Hematopoietic multipotent progenitor cell treated with erythropoietin and hydrocortisone succinate and interleukin-3 and kit ligand, for 4 days (in vitro differentiated cells): ENCODE measurements at places on chromosomes 5 and 9.
A peak's percentile ranks its signal among the peaks of the same experiment; 100 is the strongest.

DNA sequence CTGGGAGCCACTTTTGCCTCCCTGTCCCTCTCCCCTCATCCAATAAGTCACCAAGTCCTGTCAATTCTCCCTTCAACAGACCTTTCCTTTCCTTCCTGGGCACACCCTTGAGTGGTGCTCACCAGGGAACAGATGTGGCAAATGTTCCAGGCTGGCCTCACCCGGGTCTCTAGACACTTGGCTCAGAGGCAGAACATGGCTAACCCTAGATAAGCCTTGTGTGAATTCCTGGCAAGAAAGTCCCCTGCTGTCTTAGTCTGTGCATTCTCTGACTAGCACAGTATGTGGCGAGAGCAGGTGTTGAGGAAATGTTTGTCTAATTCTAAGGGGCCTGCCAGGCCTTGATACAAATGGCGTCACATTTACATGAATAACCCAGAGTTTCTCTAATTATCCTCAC, 41.2 kb upstream of the PTGS1 start:
- peak; percentile 78 for DNase-seq

- DNase-seq = no peak
These were observed 31.0 kb downstream of the CYSTM1 start for GRCh38 chr5:140205952-140206351.

DNA sequence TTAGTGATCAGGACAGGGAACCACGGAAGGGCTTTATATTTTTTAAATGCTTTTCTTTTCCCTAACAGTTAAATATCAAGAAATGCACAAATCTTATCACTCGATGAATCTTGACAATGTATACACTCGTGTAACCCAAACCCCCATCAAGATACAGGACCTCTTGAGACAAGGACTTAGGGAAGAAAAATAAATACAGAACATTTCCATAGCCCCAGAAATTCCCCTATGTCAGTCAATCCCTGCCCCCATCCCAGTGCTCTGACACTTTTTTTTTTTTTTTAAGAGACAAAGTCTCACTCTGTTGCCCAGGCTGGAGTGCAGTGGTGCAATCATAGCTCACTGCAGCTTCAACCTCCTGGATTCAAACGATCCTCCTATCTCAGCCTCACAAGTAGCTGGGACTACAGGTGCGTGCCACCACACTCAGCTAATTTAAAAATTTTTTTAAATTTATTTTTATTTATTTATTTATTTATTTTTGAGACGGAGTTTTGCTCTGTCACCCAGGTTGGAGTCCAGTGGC, 2.7 kb downstream of the SPINK4 start:
- DNase-seq = no peak

DNA sequence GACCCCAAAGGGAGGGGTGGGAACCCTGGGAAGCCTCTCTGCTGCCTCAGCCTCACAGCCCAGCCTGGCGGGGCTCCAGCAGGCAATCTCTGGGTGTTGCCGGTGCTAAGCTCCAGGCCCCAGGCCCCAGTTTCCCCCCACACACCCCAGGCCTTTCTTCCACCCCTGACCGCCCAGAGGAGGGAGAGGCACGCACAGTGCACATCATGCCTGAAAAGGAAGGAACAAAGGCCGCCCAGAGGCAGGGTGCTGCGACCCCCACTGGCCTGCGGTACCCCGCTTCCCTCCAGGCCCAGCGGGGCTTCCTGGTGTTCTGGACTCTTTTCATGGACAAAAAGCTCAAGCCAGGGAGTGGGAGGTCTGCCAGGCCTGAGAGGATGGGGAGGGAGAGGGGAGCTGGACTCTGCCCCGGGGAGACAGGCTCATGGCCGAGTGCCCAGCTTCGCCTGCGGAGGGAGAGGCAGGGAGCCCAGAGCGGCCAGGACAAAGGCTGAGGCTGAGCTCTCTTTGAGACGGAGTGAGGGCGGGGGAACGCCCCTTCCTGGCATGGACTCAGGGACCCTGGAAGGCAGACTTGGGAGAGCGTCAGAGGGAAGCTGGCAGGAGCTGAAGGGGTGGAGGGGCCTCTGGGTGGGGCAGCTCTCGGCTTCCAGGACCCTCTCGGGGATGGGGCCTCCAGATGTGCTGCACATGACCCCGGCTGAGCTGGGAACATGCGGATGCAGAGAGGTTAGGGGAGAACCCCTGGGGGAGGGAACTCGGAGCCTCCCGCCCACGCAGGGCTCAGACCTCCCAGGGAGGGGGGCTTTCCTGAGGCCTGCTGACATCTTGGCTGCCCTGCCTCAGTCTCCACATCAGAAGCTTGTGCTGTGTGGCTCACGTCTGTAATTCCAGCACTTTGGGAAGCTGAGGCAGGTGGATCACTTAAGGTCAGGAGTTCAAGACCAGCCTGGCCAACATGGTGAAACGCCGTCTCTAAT, 1.8 kb upstream of the ENTPD2 start:
- no peak for DNase-seq

GRCh38 chr9:126423142-126423915, 96.7 kb downstream of the MVB12B start:
- DNase-seq = peak; percentile 29

DNA sequence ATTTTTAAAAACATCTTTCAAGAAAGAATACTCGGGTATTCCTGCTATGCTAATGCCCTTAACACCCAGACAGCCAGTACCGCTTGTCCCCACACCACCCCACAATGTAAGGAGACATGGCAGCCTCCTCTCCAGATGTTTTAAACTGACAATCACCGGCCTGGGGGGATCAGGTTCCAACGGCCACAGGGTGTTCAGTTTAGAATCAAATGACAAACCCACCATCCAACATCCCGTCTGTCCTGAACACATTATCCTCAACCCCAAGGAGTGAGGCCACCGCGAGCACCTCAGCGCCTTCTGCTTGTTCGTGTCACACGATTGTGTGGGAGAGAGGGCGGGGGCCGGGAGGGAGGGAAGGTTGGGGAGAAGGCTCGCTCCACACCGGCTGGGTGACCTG, 152.8 kb downstream of the PAX5 start:
- DNase-seq = no peak

DNA sequence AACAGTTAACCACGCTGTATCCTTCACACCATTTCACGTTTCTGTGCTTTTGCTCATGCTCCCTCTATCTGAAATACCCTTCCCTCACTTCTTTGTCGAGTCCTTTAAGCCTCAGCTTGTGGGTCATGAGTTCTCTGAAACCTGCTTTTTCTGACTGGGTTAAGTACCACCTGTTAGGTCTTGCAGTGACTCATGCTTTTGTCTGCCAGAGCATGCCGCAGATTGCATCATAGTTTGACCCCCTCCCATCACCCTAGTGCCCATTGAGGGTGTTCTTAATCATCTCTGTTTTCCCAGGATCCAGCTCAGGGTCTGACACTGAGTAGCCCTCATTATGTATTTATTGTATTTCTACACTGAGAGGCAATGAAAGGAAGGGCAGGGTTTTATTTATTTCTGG, 190.2 kb downstream of the ASTN2 start:
- no peak for DNase-seq

- DNase-seq = no peak
These were observed 9.5 kb downstream of the PSAT1 start for GRCh38 chr9:78306222-78307076.

- no peak for DNase-seq
These were observed 173.0 kb upstream of the PDE4D start for GRCh38 chr5:60066502-60066901.

GRCh38 chr9:19934301-19934871, 145.5 kb upstream of the SLC24A2 start:
- peak; percentile 20 for DNase-seq

DNA sequence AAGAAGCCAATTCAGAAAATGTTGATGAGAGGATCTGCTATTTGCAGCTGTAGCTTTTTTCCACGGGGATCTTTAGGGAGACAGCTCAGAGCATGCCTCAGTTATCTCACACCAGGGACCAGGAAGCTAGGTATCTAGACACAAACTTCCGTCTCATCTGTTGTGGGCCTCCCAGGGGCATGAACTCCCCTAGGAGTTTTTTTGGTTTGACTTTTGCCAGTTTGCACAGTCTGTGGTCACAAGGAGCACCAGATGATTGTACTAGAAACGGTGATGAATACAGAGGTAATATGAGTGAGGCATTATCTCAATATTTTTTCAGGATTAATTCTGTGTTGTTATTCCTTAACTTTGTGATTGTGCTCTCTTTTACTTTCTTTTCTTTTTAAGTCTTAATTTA, 533.2 kb upstream of the SEMA6A start:
- no peak for DNase-seq

DNA sequence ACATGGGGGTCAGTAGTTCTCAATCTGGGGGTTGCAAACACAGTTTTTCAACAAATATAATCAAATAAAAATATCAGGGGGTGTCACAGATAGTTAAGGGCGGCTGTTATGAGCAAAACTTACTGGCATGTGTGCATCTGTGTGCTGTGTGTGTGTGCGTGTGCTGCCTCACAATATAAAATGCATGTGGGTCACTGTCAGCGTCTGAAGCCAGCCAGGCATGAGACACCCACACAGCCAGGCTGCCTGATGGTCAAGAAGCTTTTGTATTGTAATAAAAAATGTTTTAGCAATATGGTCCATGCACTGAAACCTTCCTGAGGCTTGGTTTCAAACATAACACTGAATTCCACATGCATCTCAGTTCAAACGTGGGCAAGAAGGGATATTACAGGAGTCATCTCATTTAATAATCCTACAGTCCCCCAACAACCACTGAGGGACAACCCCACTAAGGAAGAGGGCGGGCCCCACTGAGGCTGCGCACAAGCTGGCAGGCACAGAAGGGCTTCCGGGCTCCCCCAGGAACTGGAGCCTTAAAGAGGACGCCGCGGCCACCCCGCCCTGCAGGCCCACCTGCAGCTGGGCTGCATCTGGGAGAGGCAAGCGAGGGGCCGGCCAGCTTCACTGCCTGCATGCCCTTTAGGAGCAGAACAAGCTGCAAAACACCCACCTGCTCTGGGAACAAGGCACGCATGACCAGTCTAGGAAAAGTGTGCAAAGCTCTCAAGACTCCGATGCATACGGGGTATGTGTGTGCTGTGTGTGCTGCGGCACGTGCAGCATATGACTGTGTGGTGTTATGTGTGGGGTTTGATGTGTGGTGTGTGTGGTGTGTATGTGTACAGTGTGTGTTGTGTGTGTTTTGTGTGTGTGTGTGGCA, 14.1 kb downstream of the SEMA4D start:
- peak; percentile 87 for DNase-seq
